ENCODE measurements at places on chromosomes 16 and 17. TPM values are rescaled to one million over a fixed set of nuclear protein-coding genes. Genes with fewer than 3 reads are reported as not detected.

Gene PRDM7
- total RNA-seq: not detected

Gene FOXK2
- 19.7 TPM for total RNA-seq

Gene OTOP2
- total RNA-seq: not detected

Gene HEATR9
- total RNA-seq: not detected

Gene RAMP2
- total RNA-seq: not detected

Gene BTBD17
- not detected for total RNA-seq

Gene CDH8
- not detected for total RNA-seq

Gene ASB16
- not detected for total RNA-seq

Gene AMFR
- total RNA-seq: 344 TPM

Gene IL21R
- total RNA-seq: 1.4 TPM

Gene CCL8
- total RNA-seq: not detected

Gene TACO1
- total RNA-seq: 12.6 TPM

Gene ALOX15
- not detected for total RNA-seq

Gene ZNF75A
- total RNA-seq: 16.7 TPM

Gene KRT24
- total RNA-seq: not detected

Gene C1QTNF8
- not detected for total RNA-seq

Gene P3H4
- total RNA-seq: 49.2 TPM

Gene TBC1D3E
- not detected for total RNA-seq

Gene BAIAP3
- total RNA-seq: 0.32 TPM

Gene CETP
- total RNA-seq: not detected

Gene C16orf96
- under 0.01 TPM for total RNA-seq

Gene CLDN6
- 0.09 TPM for total RNA-seq

Gene PIMREG
- 4.4 TPM for total RNA-seq
